ENCODE measurements at places on chromosomes 3 and 15.

DNA sequence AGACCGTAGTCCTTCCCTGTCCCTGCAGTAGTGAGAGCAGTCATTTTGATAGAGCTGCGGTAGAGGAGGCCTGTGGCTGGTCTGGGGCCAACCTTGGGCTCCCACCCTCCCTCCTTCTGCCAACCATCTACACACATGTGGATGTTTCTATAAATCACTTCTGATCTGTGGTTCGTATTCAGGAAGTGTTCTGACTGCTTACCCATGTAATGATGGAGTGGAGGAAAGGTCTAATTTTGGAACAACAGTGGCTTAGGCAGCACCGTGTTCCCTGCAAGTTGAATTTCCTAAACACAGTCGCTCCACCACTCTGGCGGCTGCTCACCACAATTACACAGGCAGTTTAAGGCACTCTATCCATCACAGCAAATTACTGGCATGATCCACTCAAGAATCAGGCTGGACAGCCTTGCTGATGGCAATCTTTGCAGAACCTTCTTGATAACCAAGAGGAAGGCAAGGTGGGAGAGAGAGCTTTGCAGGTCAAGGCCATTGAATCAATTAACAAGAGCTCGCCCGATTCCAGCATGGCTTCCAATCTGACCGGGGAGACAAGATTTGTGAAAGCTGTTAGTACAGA lies 104.7 kb upstream of the VEPH1 start:
- no peak for DNase-seq

DNA sequence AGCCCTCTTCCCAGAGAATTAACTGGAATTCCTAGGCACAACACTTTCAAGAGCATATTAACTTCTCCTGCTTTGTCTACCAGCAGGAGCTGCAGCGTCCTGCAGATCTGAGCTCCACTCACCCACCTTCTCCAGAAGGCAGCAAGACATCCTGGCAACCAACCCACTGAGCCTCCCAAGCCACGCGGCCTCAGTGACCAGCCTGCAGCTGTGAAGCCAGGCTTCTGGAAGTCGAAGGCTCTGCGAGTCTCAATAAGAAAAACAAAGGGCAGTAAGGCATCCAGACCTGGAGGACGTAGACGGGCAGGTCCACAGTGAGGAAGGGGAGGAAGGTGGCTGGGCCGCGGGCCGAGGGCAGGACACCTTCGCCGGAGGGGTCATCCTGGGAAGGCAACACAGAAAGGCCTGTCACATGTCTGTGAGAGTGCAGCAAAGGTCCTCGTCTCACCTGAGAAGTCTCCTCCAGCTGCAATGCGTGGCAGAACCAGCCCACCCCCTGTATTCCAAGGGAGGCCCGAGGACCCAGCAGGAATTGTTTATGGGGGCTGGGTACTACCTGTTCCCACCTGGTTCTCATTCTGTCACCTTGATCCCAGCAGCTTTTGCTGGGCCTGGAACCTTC lies 36.2 kb downstream of the ZXDC start:
- no peak for DNase-seq

GRCh38 chr15:100615801-100616200 lies 13.4 kb downstream of the ASB7 start:
- DNase-seq = no peak

DNA sequence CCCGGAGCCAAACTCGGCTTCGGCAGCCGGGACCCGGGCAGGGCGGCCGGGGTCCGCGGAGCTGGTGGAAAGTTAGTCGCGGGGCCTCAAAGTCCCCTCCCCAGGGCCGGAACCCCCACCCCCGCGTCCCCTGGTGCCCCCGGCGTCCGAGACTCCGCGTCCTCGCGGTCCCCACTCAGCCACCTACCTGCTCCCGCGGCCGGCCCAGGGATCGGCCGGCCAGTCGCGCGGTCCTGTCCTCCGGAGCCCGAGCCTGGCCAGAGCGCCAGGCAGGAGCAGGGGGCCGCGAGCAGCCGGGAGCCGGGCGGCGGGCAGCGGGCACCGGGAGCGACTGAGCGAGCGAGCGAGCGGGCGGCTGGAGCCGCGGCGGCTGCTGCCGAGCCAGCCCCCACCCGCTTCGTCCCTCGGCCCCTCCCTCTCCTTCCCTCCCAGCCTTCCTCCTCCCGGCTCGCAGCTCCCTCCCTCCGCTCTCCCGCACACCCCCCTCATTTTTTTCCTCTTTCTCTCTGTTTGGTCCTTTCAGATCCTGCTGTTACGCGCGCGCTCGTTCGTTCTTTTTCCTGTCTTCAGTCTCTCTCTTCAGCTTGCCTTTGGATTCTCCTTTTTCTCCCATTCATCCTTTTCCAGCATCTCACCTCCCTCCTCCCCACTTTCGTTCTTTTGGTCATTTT lies at the start of gene MEGF11:
TSS of gene MEGF11 (minus strand) at position 333 of the 671 bp plus-strand sequence. CDS start 125,347 bp downstream, outside the sequence.
- no peak for DNase-seq

GRCh38 chr3:155519078-155519477 lies 225.6 kb upstream of the STRIT1 start:
- DNase-seq = peak; percentile 20

DNA sequence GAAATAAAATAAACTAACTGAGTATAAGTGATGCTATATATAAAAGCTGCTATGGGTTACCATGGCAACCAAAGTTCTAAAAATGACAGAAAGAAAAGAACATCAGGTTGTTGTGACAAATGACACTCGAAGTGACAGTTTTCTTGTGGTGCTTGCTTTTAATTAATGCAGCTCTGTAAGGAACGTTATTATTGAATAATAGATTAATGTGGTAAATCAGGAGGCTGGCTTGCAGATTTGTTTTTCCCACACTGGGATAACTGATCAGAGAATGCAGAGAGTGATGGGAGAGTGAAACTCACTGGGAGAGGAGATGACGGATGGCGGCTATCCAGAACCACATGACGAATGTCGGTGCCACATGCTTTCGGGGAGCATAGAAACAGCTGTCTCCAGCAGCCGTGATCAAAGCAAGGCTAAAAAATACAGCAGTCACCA lies 207.0 kb upstream of the ATP10A start:
- DNase-seq = no peak

GRCh38 chr3:68049776-68050175 lies 395.4 kb upstream of the SUCLG2 start:
- DNase-seq = no peak

- DNase-seq = no peak
Measured at GRCh38 chr3:39013289-39013688, 38.5 kb downstream of the SCN11A start.

DNA sequence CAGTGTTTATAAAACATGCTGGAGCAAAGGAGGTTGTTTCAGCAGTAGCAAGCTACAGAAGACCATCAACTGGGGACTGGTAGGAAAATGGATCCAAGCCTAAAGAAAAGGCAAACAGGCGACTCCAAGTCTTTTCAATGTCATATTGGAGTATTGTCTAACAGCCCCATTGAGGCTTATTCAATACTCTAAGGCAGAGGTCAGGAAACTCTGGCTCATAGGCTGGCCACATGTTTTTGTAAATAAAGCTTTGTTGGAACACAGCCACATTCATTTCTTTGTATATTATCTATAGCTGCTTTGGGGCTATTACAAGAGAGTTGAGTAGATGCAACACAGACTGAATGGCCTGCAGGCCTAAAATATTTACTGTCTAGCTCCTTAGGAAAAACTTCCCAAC lies 77.5 kb downstream of the RPL22L1 start:
- no peak for DNase-seq

GRCh38 chr15:80645494-80646065 lies 49.5 kb upstream of the ABHD17C start:
- DNase-seq = no peak

DNA sequence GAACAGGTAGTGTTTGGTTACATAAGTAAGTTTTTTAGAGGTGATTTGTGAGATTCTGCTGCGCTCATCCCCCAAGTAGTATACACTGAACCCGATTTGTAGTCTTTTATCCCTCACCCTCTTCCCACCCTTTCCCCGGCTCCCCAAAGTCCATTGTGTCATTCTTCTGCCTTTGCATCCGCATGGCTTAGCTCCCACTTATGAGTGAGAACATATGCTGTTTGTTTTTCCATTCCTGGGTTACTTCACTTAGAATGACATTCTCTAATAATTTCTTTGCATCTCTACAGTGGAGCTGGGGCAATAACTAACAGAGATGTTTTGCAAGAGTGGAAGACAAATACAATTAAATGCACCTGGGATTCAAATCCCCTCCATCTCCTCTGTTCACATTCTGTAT lies 93.2 kb downstream of the TP63 start:
- no peak for DNase-seq
